ENCODE measurements at places on chromosomes 13 and 19.
A peak's percentile ranks its signal among the peaks of the same experiment; 100 is the strongest.

DNA sequence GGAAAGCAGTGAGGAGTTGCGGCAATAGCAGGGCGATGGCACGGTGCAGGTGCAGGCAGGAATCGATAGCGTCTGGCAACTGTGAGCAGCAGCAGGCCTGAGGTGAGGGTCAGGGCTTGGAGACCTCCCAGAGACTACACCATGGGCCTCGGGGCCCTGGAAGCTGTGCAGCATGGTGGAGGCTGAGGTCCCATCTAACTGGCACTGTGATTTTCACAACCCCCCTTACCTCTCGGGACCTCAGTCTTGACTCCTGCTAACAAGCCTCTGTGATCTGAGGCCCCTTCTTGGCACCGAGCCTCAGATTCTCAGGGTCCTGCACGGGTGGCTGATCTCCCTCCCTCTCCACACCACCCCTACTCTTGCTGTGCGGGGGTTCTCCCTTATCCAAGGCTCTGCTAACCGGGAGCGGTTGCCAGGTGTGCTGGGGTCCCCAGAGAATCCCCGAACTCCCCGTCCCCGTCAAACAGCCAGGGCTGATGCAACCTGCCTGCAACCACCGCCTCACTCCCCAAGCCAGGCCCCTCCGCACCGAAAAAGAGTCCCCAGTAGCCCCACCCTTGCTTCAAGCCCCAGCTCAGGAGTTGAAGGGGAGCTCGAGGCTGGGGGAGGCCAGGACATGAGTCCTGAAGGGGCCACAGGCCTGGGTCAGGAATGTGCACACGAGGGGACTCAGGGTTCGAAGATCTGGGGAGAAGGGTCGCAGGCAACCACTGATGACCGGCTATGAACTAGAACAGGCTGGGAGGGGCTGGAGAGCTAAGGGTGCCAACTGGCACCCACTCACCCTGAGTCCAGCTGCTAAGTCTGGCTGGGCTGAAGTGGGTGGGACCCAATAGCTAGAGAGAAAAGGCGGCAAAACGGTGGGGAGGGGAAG, 4.8 kb upstream of the ATF5 start:
- peak; percentile 68 for DNase-seq

DNA sequence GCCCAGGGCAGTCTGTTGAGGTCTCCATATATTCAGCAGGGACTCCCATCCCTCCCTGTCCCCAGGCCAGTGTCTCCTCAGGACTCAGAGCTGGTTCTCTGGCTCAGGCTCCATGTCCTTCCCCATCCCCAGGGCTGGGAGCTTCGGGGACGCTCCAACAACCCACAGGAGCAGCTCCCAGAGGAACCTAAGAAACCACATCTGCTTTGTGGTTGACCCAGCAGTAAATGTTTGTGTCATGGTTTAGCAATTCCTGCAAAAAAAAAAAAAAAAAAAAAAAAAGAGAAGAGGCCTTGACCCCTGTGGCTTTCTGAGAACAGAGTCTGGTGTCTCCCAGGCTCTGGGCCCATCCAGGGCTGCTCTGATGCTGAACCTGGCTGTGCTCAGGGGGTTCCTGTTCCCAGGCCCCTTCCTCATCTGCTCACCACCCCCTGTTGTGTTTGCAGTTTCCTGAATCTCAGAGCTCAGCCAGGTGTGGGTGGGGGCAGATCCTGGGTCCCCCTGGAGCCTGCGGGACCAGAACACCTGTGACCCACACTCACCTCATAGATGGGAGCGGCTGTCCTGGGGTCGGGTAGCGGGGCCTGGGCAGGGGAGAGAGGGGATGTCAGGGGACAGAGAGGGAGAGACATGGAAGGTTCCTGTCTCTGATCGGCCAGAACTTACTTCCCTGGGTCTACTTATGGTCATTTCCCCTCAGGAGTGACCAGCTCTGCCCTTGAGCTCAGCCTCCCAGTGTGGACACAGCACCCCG, 25.2 kb upstream of the CEACAM1 start:
- DNase-seq, result no peak

- DNase-seq, result peak; percentile 14
Measured at GRCh38 chr13:91813253-91813652, 414.8 kb downstream of the GPC5 start.

DNA sequence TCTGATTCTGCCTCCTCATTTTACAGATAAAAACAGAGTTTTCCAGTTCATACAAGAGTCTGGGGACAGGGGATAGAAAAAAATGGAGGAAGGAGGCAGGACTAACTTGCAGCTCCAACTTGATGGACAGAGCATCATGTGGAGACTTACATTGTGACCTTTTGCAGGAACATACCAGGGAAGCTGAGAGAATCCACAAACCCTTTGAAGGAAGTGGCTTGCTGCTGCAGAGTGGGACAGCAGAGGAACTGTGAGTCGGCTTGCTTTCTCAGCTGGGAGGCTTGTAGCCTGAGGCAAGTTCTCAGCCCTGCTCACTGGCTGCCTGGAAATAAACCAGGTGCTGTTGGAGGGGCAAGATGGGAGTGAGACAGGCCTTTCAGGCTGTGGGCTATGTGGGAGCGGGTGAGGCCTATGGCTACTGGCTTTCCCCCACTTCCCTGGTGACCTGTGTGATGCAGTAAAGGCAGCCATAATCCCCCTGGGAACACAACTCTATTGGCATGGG, 614.4 kb downstream of the KCTD12 start:
- no peak for DNase-seq

DNA sequence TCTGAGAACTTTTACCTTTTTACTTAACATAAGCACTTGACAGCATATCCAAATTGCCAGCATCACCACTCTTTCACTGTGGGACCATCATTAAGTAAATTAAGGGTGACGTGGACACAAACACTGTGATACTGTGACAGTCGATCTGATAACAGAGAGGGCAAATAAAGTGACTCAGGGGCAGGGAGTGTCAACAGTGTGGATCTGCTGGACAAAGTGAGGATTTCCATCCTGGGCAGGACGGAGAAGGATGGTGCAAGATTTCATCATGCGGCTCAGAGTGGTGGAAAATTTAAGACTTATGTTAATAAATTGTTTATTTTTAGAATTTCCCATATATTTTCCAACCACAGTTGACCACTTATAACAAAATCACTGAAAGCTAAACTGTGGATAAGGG, 60.0 kb upstream of the WDFY2 start:
- DNase-seq, result no peak
